ENCODE measurements at places on chromosomes 11 and 22.

- no peak for DNase-seq
Observed at GRCh38 chr11:111460856-111461255, 51.3 kb downstream of the BTG4 start.

DNA sequence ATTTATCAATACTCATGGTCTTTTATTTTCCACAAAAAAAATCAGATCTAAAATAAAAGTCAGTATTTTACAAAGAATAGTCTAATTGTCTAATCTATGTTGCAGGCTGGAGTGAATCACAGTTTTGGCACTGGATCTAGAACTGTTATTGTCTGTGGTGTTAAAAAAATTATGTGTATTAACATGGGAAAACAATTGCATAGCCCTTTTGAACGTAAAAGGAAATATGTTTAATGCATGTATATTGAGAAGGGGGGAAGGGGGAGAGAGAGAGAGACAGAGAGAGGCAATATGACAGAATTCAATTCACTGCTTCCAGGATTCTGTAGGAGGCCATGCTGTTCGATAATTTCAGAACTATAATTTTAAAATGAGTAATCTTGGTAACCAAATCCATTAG lies 324.9 kb upstream of the CCDC90B start:
- DNase-seq = no peak

- no peak for DNase-seq
Observed at GRCh38 chr11:92413757-92414513, 189.3 kb downstream of the FAT3 start.

DNA sequence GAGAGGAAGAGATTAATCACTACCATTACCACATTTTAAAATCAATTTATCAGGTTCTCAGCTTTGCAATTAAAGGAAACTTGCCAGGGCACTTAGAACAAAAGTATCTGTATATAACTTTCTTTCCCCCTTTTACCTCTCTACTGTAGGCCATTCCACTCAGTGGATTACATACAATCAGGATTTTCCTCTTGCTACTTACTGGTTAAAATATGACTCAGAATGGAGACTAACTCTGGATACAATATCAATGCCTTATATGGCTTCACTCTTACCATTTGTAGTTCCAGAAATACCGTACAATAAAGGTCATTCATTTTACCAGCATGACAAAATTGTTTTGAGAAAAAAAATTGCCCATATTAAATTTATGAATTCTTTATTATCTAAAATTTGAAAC lies 706.8 kb downstream of the KCNA4 start:
- no peak for DNase-seq

- DNase-seq = no peak
Observed at GRCh38 chr11:129364143-129364654, 11.4 kb upstream of the BARX2 start.

- no peak for DNase-seq
Observed at GRCh38 chr11:125593114-125593820, 615 bp downstream of the STT3A start.

GRCh38 chr22:40033586-40034380 lies 39.0 kb downstream of the FAM83F start:
- no peak for DNase-seq

DNA sequence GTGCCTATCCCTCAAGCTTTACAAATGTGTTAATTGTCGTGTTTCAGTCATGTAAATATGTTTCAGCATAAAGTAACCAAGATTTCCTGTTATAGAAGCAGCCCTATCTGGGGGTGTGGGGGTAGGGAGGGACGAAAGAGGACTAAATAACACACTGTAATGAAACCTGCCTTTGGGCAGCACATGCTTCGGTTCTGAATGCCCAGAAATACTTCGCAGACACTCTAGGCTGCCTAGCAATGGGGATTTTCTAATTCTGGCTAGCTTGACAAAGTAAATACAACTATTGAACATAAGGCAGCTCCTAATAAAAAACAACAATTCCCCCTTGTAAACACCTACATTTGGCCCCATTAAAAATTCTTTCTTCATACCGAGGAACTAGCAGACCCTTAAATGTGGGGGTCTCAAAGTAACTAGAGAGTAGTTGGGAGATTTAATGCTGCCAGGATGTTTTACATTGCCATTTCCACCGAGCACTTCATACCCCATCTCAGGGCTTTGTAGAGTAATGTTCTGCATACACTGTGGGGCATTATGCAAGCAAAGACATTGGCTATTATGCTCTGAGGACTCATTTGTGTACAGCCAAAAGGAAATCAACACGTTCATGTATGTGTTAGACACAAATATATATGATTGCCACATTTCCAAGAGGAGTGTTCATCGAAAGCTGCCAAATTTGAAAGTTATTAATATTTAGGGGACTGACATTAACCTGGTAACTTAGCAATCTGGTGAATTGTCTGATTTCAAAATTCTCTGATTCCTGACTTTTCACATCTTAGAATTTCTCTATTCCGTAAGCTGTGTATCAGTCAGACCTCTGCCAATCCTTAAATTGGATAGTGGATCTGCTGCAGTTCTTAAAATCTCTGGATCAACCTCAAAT lies 42.1 kb downstream of the PAX6 start:
- DNase-seq = no peak

DNA sequence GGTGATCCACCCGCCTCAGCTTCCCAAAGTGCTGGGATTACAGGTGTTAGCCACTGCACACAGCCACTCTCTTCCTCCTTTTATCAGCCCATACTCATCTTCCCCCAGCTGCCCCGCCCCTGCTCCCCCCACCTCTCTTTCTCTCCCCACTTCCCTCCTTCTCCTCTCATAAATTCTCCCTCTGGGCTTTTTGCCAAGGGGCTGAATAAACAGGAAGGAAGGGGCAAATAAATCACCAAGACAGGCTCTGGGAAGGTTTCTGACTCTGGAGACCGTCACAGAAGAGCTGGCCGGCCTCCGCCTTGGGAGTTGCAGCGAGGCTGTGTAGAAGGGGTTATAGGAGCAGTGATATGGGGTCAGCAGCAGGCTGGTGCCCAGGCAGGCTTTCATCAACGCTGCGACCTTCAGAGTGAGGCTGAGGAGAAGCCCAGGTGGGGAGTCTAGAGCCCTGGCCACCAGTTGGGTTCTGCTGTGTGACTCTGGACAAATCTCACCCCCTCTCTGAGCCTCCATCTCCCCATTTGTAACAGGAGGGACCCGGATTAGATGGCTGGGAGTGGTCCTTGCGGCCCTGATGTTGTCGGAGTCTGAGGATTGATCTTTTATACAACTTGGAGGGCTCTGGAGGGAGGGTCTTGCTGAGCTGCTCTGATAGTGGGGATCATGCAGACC lies 62.6 kb upstream of the RASD2 start:
- DNase-seq = no peak

DNA sequence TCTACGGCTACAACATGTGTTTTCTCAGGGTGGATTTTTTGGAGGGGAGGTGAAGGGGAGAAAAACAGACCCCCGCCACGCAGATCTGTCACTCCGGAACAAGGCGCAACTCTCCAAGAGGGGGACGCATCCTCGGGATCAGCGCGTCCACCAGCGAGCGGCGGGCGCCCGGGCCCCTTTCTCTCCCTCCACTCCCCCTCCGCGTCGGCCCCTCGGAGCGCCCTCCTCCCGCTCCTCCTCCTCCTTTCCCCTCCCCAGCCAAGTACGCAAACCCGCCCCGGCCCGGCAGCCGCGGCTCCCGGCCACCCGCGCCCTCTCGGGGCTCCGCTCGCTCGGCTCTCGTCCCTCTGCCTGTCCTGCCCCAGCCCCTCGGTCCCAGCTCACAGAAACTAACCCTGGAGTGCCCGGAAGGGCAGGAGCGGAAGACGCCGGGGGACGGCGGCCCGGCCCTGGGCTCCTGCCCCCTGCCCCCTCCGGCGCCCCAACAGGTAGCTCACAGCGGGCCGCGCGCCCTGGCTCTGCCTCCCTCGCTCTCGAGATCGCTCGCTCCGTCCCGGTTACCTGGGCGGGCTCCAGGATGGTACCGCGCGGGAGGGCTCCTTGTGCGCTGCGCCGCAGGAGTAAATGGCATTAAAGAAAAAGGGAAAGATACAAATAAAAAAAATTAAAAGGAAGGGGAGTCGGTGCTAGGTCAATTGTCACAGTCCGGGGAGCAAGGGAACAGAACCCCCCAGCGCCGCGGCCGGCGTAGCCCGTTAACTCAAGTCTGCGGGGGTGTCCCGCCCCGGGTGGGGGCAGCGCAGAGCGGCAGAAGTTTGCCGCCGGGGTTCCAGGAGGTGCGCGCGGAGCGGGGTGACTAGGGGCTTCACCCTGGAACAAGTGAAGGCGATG lies 131.4 kb upstream of the C11orf58 start:
- no peak for DNase-seq

DNA sequence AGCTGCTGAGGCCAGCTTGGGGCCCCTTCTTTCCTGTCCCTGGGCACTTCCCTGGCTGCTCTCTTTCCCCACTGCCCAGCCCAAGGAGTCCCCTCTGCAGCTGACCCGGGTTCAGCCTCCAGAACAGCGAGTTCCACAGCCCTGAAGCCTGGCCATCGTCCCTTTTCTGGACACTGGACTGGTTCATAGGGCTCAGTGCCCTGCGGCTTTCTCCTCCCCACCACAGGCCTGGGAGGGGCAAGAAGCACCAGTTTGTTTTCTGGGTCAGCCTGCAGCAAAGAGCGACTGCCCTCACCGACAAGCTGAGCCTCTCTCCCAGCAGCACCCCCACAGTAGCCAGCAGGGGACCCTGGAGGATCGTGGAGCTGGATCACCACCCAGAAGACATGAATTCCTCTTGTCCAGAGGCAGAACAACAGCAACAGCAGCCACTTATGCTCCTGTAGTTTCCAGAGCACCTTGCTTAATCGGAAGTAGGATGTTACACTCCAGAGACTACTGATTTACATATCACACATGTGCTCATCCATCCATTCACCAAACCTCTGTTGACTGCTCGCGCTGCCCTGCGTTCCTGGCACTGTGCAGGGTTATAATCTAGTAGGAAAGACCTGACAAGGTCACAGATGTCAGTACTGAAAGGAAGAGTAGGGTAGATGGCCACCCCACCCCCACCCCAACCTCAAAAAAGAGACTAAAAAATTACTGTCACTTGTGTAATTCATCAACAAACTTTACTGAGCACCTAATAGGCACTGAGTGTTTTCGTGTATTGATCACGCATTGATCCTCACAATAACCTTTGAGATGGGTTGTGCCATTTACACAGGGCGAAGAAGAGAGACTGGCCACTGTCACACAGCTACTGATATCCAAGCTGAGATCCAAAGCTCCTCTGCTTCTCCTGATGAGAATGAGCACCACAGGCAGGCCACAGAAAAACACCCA lies 13.0 kb upstream of the CXCR5 start:
- no peak for DNase-seq

GRCh38 chr11:20031155-20032001 lies 128.9 kb downstream of the DBX1 start:
- DNase-seq = no peak

DNA sequence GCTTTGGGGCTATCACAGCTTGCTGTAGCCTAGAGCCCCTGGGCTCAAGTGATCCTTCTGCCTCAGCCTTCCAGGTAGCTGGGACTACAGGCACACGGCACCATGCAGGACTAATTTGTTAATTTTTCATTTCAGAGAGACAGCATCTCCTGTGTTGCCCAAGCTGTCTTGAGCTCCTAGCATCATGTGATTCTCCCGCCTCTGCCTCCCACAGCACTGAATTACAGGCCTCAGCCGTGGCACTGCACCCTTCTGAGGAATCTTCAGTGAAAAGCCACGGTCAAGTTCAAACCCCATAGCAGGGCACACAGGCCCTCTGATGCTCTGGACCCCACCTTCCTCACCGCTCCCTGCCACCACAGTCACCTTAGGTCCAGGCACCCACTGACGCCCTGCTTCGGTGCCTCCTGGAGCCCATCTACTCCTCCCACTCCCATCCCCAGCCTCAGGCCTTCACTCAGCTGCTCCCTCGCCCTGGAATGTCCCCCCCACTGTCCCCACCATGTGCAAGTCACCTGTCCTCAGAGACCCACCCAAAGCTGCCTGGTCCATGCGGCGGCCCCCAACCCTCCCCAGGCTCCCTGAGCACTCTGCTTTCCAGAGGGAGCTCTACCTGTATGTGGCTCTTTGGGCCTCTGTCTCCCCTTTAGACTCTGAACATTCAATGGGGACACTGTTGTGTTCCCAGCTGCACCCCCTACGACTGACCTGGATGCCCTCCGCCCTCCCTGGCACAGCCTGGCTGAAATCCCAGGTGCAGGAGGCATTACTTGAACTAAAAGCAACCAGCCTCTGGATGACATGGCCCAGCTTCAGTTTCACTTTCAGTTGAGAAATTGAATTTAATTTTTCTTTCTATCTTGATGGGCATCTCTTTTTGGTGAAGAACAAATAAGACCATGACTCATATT lies 1.6 kb downstream of the APOL2 start:
- DNase-seq = no peak

- DNase-seq = no peak
Observed at GRCh38 chr11:116302756-116303155, 470.0 kb downstream of the BUD13 start.

DNA sequence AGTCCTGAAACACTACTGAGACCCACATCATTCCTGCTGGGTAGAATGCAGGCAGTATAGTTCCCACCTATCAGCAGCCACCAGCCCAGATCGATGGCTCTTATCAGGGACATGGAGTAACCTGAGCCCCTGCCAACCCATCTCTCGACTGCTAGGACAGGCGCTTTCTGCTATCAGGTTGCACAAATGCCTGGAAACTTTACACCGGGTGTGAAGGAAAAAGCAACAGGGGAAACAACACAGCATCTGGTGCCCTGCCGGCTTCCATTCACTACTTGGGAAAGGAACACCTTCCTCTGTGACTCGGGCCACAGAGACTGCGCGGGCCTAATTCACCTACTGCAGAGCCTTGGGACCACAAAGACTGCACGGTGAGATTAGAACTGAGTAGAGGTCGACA lies 18.5 kb downstream of the RBFOX2 start:
- DNase-seq = no peak

DNA sequence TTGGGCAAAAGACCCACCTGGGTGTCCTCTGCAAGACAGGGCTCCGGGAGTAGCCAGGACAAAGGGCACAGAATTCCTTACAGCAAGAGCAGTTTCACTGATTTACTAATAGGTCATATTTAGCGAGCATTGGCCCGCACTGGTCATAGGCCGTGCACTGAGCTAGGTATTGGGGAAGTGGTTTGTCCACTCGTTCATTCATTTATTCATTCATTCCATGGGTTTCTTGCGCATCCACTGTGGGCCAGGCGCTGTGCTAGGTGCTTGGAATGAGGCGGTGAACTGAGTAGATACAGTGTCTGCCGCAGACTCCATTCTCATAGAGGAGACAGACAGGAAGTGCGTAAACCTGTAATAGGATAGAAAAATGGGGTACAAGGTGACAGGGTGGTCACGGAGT lies 13.2 kb upstream of the LINC01488 start:
- no peak for DNase-seq

- DNase-seq = no peak
Observed at GRCh38 chr22:42860968-42861367, 3.9 kb upstream of the ARFGAP3 start.

DNA sequence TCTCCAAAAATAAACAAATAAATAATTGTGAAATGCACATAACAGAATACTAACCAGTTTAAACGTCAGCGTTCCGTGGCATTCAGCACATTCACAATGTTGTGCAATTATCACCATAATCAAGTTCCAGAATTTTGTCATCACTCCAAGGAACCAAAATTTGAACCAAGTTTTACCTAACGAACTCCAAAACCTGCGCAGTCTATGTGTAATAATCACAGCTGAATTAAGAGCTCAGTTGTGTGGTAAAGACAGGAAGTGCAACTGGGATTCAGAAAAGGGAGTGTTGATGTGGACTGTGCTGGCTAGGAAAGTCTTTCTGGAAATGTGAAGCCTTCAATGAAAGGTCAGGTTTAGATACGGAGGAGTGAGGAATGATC lies 5.4 kb upstream of the MCAM start:
- no peak for DNase-seq

- no peak for DNase-seq
Observed at GRCh38 chr22:30720263-30720837, 25.7 kb downstream of the OSBP2 start.

Data from thoracic aorta (tissue), 2 donors.